Stimulated activated CD8-positive, alpha-beta memory T cell treated with anti-CD3 and anti-CD28 coated beads, Interleukin-12 subunit alpha, Interleukin-12 subunit beta, amount 100 ng/mL, for 1 hour (primary cell): ENCODE measurements at places on chromosomes 4 and X.

GRCh38 chr4:81631958-81632441 lies 160.3 kb upstream of the RASGEF1B start:
- DNase-seq, result no peak

DNA sequence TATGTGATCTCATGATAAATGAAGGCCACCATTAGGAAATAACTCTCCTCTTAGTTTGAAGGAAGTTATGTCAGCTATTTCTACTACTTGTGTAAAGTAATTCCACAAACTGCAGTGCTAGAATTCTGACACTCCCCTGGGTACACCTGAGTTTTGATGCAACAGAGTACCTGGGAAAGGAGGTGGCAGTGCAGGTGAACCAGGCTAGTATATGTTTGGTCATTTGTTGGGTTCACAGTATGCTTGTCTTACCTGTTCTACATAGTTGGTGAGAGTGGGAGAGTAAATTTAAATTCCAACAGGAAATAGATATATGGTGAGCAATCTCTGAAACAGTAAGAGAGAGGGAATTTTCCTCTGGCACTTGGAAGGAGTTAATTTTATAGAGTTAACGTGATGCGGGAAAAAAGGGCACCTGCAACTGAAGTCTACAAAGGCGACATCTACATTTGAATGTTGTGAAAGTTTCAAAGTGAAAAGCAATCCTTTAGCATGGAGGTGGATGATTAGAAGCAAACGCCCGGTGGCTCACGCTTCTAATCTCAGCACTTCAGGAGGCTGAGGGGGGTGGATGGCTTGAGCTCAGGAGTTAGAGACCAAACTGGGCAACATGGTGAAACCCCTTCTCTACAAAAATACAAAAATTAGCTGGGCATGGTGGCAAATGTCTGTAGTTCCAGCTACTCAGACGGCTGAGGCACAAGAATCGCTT lies 8.3 kb upstream of the SLC10A6 start:
- DNase-seq, result no peak

DNA sequence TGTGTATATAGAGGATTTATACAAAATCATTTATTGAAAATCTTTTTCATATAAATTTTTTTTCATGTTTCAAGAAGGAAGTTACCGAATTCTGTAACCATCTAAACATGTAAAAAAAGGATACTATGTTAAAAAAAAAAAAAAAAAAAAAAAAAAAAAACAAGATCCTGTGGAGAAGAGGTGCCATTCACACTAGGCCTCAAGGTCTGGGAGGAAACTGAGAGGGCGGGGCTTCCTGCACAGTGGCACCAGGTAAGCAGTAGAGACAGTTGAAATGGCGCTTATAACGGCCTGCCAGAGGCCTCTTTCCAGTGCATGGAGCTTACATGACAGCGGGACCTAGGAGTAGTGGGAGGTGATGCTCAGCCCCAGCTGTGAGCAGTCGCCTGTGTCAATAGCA lies 17.5 kb downstream of the TRAPPC2 start:
- DNase-seq, result peak; percentile 18

DNA sequence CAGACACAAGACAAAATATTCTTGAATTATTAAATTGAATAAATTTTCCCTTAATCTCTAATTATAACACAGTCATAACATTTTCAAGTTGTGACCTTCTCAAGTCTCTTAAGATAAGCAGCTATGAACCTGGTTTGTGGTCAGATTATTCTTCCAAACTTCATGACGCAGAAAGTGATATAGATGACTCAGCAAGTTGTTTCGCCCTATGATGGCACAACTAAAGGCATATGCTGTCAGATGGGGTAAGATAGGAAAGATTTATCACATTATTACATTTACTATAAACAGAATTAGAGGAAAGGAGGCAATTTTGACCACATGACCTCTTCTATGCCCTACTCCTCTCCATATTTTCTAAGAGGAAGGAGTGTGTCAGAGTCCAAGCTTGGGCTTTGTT lies 4.6 kb upstream of the DCAF12L2 start:
- no peak for DNase-seq

- DNase-seq, result no peak
Measured at GRCh38 chrX:131306601-131307000, 17.5 kb upstream of the IGSF1 start.

DNA sequence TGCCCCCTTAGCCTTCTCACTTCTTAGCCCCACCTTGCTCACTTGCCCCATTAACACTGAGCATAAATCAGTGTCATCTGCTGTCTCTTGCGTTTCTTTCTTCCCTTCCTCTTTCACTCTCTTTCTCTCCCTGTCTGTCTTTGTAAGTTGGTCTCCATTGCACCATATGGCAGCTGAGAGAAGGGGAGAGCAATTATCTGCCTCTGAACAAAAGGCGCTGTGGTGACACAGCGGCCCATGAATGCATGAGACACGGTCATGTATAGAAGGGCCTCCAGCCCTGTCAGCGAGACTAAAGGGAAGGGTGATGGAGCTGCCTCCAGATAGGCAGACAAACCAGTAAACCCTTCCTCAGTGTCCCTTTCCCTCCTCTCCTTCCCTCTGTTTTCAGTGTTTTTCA lies 88.8 kb upstream of the PCDH18 start:
- DNase-seq, result no peak

DNA sequence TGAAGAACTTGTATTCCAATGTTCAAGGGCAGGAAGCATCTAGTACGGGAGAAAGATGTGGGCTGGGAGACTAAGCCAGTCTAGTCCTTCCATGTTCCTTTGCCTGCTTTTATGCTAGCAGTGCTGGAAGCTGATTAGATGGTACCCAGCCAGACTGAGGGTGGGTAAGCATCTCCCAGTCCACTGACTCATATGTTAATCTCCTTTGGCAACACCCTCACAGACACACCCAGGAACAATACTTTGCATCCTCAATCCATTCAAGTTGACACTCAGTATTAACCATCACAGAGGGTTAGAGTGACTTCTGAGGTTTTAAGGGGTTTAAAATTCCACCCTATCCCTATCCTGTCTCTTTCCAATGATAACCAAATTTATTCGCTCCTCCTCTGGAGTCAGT lies 6.5 kb downstream of the HMGN5 start:
- no peak for DNase-seq

- no peak for DNase-seq
Measured at GRCh38 chr4:2742081-2742822, 13.9 kb downstream of the TNIP2 start.

DNA sequence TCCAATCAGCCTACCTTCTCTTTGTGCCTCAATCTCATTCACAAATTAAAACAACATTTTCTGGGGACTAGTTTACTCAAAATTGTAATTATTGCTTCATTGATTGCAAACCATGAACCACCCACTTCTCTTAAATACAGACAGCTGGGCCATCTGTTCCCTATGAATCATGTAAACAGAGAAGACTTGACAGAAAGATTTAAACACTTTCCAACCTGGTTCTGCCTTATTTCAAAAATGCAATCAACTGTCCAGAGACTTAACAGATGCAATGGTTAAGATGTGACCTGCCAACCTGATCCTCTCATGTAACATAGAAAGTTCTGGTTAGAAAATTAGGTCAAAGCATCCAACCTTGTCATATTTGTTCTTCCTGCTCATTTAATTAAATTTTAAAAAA lies 20.8 kb upstream of the SERTM2 start:
- DNase-seq, result no peak

DNA sequence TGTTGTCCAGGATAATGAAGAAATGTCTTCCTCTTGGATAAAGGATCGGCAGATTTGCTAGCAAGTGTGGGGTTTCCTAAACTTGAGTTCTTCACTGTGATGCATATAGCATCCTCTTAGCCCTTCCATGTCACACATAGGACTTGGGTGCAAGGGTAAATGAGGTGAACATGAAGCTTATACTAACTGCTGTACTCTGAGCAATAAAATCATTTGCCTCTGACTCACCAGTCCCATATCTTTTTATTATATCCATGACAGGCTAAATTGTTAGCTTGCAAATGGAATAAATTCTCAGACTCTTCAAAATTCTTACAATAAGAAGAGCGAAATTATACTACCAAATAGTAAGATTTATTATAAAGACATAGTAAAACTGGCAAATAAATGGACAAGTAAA lies 14.7 kb upstream of the TBC1D1 start:
- no peak for DNase-seq

DNA sequence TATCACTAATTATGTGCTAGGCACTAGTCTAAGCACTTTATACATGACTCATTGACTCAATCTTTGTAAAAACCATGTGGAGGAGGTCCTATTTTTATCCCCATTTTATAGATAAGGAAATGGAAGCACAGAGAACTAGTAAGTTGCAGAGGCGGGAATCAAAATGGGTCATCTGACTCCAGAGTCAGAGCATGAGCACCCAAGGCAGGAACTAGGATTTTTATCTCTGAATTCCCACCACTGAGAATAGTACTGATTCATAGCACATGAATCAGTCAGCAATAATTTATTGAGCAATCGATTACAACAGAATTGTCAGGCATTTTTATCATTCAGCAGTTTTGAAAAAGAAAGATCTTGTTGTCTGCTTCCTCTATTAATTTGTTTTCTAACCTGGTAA lies 19.3 kb downstream of the SCARB2 start:
- no peak for DNase-seq

GRCh38 chrX:107878106-107878505 lies 52.4 kb downstream of the MID2 start:
- no peak for DNase-seq

DNA sequence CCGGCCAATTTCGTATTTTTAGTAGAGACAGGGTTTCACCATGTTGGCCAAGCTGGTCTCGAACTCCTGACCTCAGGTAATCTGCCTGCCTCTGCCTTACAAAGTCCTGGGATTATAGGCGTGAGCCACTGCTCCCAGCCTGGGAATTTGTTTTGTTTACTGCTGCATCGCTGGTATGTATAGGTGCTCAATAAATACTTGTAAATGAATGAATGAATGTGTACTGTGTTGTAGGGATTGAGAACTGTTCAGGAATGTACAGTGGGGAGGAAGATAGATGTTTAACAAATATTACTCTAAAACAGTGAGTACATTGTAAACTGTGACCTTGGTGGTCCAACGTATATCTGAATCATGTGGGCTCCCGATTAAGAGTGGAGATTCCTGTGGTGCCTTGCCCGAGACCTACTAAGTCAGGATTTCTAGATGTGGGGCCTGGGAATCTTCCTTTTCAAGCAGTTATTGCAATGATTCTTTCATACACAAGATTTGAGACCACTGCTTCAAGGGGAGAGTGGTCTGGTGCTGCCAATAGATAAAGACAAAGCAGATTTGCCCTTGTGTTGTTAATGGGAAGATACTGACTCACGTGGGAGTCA lies 41.0 kb downstream of the WWC2 start:
- no peak for DNase-seq

DNA sequence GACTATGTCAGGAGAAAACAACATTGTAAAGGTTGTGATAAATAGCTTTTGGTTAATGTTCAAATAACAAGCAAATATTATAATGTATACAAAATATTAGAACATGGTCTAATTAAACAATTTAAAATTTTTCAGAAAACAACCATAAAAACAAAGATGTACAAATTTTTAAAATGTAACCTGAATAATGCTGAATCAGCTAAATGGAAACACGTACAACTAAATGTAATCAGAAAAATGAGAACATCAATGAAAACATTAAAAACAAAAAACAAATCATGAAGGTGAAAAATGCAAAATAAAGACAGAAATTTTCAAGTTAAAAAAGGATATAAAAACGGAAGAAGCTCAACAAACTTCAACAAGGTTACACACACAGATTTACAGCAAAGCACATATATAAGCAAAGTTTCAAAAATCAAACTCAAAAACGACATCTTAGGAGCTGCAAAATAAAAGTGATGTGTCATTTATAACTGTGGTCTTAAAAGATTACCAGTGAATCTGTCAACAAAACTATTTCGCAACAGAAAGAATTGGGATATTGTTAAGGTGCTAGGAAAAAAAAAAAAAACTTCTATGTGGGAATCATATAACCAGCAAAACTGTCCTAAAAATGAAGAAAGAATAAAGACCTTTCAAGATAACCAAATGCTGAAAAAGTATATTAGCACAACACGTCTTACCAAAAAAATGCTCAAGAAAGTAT lies 31.8 kb downstream of the ZNF732 start:
- DNase-seq, result no peak

- no peak for DNase-seq
Measured at GRCh38 chrX:131216828-131217227, 72.3 kb downstream of the IGSF1 start.

DNA sequence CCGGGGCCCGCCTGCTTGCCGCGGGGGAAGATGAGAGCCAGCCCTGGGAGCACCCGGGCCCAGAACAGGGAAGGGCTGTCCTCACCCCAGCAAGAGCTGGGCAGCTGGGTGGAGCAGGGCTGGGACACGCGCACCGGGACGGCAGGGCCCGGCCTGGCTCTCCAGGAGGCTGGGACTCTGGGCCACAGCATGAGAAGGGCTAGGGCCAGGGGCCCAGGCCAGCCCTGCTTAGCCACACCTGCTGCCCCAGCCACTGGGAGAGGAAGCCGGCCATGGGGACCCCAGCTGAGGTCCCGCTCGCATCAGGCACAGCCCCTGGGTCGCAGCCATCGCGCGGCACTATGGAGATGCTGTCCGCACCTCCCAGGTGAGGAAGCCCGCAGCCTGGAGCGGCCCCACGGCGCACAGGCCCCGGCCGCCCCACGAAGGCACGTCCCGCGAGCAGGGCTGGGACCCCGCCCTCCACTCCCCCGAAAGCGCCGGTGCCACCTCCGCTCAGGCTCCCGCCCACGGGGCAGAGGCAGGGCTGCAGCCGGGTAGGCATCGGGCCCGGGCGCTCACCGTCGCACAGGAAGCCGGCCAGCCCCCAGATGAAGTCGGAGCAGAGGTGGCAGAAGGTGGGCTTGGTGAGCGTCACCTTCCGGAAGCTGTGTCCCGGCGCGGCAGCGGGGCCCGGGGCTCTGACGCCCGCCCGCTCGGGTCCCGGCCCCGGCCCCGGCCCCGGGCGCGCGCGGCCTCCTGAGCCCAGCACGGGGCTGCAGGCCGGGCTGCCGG lies 531 bp downstream of the DGKQ start:
- peak; percentile 29 for DNase-seq

- no peak for DNase-seq
Measured at GRCh38 chrX:51496501-51497291, at the start of gene NUDT11. NUDT11 (minus strand) TSS chrX:51496592; CDS start chrX:51496444, 148 bp downstream.

- no peak for DNase-seq
Measured at GRCh38 chrX:149908308-149908707, 21.1 kb upstream of the HSFX4 start.

- no peak for DNase-seq
Measured at GRCh38 chr4:156391325-156391653, 437.6 kb upstream of the CTSO start.

DNA sequence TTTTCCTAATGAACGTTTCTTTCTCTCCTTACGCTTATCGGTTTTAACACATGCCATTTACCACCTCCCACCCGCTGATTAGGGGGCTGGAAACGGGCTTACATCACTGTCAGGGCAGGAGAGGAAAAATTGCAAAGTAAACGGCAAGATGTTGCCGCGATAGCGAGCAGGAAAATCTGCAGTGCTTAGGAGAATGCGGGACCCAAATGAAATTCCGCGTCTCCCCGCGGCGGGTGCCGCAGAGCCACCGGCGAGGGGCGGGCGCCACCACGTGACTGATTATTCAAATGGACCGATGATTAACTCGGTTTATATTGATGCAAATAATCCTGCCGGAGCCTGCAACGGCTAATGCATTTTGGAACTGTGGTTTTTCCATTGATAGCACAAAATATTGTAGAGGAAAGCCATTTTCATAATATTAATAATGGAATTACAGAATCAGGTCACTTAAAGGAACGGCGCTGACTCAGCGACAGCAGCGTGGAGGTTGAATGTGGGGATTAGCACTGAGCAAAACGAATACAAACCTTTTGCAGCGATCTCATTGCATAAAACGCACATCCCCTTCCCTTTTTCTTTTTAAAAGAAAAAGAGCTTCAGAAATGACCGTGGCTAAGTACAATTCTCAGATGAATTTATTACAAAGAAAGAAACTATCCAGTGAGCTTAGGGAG lies 224.2 kb downstream of the STIM2 start:
- DNase-seq, result no peak
